ENCODE measurements at places on chromosomes 7 and 10. TPM values are rescaled to one million over a fixed set of nuclear protein-coding genes. Genes with fewer than 3 reads are reported as not detected.

DNA sequence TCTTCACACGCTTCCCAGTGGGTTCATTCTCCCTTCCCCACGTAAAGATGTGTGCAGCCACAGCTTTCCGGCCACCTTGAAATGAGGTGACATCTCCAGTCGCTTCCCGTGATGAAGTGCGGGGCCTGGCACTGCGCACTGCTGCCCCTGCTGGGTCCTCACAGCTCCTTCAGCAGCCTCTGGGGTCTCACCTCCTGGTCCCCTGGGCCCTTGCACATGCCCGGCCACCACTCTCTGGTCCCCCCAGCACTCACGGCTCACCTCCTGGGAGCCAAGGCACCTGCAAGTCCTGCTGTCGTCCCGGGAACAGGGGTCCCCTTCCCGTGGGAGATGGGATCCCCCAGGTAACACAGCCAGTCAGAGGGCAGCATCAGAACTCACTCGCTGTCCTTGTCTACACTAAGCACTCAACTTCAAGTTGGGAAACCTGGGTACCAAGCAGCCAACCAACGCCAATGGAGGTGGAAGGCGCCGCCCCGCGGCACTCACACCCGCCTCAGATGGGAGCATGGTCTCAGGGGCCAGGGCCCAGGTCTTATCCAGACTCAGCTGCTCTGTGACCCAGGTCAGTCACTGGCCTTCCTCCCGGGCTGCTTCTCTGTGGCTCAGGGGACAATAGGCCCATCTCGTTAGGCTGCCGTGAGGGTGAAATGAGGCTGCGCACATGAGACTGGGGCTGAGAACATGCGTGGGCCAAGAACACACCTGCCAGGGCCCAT is 176.2 kb downstream of the PTPRN2 start:
- no peak for DNase-seq

GRCh38 chr10:18665815-18666558 is 6.8 kb downstream of the ARL5B start:
- no peak for DNase-seq

DNA sequence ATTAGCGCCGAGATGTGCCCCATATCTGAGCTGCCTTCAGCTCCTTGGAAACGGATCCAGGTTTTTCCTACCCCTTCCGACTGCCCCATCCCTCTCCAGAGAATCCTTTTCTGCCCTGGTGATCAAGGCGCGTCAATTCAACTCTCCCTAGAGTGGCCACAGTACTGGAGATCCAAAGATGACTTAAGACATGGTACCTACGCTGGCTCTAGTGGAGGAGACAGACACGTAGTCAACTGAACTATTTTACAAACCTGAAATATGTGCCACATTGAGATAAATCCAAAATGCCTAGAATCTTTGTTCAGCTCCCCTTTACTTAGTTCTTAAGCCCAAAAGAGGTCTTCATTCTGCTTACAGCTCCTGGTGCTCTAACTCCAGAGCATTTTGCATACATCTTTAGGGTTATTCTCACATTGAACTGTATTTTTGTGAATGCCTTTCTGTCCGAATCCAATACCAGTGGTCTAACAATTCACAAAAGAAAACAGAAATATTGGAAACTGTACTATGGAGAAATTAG is 444 bp upstream of the TNPO3 start:
- DNase-seq: no peak

DNA sequence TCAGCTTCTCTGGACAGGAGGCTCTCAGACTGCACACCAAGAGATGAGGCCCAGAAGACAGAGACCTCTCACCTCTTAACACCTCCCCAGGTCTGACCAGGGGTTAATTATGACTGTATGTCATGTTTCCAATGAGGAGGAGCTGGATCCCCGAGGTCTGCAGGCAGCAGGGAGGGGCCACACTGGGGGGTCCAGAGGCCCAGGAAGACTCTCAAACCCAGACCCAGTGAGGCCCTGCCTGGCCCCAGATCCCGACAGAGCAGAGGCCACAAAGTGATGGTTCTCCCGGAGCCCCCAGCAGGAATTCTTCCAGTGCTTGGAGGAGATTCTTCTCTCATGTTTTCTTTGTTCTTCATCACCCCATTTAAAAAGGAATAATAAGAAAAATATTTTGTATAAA is 28.8 kb downstream of the PTPRN2 start:
- DNase-seq: no peak

DNA sequence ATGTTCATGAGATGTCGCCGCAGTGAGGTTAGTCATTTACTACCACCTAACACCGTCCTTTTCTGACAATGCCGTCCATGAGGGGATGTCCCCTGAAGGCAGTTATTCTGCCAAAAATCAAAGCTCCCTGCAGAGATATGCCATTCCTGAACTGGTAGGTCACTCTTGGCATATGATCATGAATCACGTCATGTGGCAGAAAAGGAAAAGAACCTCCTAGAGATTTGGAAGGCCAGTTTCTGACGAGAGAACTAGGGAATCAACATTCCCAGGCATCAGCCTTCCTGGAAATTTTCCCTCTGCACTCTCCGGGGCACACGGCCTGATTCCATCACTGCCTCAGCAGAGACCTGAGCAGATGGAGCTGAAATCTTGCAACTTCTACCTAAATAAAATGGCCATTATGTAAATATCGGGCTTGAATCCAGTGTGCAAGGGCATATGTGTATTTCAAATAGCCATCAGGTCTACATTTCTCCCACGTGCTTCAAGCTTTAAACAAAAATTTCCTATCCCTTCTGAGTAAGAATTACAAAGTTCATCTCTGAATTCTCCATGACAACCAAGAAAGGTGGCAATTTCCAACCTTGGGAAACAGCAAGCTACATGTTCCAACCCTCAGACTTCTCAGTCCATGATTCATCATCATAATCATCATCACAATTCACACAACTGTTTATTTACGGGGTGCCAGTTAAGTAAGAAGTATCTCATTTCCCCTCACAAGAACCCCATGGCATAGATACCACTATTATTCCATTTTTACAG is 46.5 kb downstream of the AMPH start:
- DNase-seq: peak; percentile 66

FBXL13 gene
- 0.75 TPM for total RNA-seq

TMEM130 gene
- 33.6 TPM for total RNA-seq

DNA sequence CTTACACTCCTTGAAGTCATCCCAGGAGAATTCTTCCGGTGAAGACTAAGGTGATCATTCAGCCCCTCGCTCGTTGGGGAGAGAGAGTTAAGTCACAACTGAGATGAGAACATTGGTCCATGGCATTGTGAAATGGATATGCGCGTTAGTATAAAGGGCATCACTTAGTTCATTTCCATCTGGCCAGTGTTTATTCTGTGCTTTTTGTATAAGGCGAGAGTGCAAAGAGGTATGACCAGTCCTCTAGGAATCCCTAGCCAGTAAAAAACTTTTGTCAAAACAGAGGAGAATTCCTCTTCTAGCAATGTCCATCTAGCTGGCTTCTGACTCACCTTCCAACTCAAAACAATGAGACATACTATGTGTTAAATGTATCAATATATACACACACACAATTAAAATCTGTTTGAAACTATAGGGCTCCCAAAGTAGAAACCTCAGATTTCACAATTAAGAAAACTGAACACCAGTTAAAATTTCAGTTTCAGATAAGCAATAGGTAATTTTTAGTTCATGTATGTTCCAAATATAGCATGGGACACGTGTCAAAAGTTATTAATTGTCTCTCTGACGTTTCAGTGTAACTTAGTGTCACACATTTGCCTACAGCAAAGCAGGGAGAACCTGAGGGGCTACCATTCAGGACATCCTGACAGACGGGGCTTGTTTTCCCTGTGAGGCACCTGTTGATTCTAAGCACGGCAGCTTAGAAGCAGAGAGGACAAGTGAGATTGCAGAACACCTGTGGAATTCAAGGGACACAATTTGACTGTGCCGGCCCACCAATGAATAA is 158.9 kb downstream of the KLF6 start:
- no peak for DNase-seq

DNA sequence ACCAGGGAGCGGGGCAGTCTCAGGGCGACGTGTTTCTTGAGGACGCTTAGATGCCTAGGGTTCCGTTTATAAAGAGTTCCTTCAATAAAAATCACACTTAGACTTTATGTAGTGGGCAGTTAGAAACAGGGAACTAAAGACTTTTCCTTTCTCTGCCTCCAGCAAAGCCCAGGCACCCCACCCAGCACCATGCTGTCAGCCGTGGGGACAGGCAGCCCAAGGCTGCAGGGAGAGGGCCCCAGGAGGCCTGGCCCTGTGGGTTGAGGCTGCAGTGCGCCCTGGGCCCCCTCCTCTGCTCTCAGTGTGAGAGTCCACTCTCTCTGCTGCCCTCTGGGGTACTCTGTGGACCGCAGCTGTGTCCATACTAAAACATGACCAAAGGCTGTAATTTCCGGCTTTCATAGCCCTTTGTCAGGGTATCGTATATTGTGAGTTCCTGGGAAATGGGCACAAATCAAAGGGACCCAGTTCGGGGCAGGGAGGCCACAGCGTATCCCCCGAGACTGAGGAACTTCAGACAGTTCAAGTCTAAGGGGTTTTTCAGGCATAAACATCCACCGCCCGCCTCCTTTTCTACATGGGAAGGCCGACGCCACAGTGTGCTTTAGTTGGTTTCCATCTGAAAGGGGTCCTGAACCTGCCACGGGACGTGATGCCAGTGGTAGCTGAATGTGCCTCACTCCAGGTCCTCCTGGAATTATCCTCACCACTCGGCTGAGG is 59.7 kb downstream of the DNAJB6 start:
- DNase-seq: no peak

- DNase-seq: peak; percentile 44
These were observed 3.2 kb upstream of the ZNF775 start for GRCh38 chr7:150375662-150376521.

- DNase-seq: no peak
These were observed 123.1 kb downstream of the DKK1 start for GRCh38 chr10:52437205-52437646.

ASB15 gene
- total RNA-seq: not detected

GRCh38 chr10:131199646-131200045 is 111.9 kb downstream of the TCERG1L start:
- DNase-seq: no peak

DNA sequence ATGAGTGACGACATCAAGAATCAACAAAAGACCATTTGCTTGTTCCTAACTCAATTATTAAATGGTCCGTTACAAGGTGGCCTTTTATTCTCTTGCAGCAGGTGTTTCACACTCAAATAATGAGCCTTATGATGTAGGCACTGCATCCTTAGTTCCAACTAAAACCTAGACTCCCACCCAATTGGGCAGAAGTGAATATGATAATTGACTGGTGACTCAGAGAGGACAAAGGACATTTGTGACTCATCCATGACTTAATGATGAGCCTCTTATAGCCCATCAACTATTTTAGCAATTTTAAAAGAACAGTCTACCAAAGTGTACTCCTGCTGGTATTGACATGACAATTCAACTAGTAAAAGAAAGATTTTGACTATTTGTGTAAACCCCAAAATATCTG is 1027.8 kb upstream of the PHF14 start:
- no peak for DNase-seq

DNA sequence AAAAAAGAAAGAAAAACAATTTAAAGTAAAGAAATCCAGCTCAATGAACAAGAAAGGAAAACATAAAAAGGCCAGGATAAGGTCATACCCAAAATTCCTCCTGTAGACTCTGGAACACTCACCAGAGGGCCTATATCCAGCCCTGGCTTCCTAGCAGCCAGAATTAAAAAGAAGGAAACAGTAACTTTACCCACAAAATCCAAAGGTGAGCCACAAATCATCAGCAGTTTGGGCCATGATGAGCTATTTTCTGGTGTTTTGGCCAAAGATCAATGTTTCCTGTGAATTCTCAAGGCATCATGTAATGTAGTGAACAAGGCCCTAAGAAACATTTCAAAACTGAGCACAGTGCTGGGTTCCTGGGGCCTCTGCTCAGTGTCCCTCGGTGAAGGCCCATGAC is 87.8 kb downstream of the LARP4B start:
- DNase-seq: no peak

DNA sequence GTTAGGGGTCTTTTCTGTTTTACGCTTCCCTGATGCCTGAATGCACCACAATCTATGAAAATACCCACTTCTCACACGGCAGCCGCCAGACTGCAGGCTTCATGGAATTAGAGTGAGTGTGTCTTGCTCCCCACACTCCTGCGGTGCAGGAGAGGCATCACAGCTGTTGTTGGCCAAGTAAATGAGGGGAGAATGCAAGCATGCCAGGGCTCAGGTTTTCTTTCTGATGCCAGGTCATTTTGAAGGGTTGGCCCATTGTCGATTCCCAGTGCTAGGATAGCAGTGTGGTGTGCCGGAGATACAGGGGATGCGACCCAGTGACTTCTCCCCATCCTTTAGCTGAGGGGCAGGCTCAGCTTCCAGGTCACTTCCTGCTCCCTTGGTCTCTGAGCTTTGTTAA is 16.3 kb downstream of the CXCL12 start:
- no peak for DNase-seq

- no peak for DNase-seq
These were observed 213.3 kb upstream of the PHYHIPL start for GRCh38 chr10:58963101-58963534.

GRCh38 chr7:76009672-76010600 is 15.5 kb upstream of the TMEM120A start:
- no peak for DNase-seq

DNA sequence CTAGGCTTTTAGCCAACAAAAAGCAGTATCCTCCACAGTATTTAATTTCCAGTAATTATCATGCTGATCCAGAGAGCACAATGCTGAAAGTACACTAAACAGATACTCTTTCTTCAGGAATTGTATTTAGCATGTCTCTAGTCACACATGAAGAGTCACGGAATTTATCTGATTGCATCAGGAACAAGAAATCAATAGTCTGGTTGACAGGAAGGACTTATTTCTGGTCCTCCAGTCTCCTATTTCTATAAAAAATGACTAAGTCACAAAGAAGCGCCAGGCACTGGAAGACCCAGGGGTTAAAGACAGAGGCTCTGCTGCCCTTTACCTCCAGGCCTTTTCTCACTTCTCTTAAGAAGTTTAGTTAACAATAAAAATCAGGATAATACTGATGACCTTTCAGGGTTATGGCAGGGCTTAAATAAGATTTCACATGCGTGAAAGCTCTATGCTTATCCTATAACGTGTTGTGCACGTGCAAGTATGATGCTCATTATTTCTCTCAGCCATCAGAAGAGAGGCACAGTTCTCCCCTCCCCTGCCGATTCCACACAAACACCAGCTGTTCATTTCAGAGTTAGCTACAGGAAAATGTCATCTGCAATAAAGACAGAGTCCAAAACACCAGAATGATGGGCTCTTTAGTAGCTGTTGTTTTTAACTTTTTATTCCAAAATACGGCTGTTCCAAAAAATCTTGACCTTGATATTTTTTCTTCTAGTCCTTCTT is 36.9 kb downstream of the SLC26A4 start:
- no peak for DNase-seq

TMEM120A gene
- 24.2 TPM for total RNA-seq

ATAD1 gene
- total RNA-seq: 22.1 TPM

Measured in ascending aorta (tissue), 2 donors.